ENCODE measurements at places on chromosomes 16 and 17. TPM values are rescaled to one million over a fixed set of nuclear protein-coding genes. Genes with fewer than 3 reads are reported as not detected.

- DNase-seq: no peak
Measured at GRCh38 chr16:83930730-83931500, 22.1 kb upstream of the OSGIN1 start.

- DNase-seq: peak; percentile 48
Measured at GRCh38 chr16:11619327-11619851, 32.7 kb upstream of the LITAF start.

- DNase-seq: no peak
Measured at GRCh38 chr16:1723450-1724147, 17.6 kb downstream of the MAPK8IP3 start.

Gene HEATR9
- total RNA-seq: not detected

Gene MPV17L
- 23.4 TPM for total RNA-seq

DNA sequence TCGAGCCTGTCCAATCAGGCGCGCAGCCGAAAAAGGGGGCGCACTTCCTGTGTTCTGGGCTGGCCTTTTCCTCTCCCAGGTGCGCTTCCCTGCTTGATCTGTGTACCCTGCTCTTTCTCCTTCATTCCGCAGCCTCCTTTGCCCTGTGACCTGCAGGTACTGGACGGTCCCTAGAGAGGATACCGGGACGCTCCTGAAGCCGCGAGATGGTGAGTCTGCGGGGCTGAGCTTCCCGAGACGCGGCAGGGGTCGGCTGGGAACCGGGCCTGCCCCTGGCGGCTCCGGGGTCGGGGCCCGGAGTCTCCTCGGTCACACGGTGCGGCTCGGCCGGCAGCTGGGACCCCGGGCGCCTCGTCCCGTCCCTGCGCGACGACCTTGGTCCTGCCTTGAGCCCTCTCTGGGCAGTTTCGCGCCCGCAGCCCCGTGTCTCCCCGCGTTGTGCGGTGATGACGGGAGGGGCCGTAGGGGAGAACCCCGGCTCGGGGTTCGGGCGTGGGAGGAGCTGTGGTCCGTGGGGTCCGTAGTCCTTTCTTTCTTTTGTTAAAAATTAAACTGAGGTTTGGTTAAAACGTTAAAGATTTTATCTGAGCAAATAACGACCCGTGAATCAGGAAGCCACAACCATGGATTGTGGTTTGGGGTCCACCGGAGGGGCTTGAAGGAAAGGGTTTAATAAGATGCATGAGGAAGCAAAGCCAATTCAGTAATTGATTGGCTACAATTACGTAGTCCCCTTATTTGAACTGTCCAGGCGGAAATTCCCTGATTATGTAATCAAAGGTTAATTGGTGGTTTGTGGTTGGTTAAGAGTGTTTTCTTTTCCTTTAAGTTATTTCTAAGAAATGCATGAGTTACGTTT, 172.8 kb upstream of the ZNF267 start:
- DNase-seq: peak; percentile 57

Gene KRT15
- not detected for total RNA-seq

Gene C16orf92
- not detected for total RNA-seq

- no peak for DNase-seq
Measured at GRCh38 chr16:1299868-1300203, 9.6 kb upstream of the UBE2I start.

Gene SCN4A
- 49.3 TPM for total RNA-seq

DNA sequence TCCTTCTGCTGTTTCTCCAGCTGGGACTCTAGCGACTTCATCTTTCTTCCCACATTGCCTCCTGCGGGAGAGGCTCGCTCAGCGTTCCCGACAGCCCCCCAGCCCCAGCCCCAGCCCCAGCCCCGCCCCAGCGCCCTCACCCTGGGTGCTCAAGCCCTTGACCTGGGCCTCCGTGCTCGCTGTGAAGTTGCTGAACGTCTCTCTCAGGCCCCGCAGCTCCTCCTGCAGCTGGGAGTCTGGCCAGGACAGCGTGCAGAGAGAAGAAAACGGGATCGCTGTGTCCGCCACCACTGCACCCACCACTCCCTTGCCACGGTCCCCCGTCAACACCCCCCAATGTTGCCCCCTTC, 2.4 kb downstream of the ASGR1 start:
- DNase-seq: no peak

Gene BRIP1
- 0.13 TPM for total RNA-seq

GRCh38 chr17:1847191-1847590, 17.4 kb downstream of the RPA1 start:
- DNase-seq: no peak

GRCh38 chr16:492211-492875, 35.2 kb upstream of the CAPN15 start:
- no peak for DNase-seq

DNA sequence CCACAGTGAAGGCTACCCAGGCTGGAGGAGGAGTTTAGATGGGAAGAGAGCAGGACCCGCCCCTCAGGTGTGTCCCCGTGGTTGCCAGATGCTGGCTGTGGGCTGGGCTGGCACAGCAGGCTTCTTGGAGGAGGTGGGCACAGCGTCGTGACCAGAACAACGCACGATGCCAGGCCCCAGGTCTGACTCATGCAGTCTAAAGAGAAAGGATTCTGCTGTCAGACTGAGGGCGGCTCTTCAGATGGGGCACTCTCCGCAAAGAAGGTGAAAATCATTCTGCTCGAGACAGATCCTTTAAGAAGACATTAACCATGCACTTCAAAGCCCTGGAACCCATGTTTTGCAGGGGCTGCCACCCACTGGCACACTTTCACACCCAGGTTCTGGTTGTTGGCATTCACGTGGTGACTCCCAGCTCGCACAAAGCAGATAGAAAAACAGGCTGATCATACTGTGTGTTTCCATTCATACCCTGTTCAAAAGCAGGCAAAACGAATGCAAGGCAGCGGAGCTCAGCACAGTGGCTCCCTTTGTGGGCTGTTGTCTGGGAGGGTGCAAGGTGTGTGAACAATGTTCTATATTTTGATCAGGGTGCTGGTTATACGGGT, 19.0 kb downstream of the CACNG4 start:
- DNase-seq: no peak

- DNase-seq: no peak
Measured at GRCh38 chr17:69567130-69567529, 152.6 kb downstream of the MAP2K6 start.

GRCh38 chr16:83005653-83006160, 378.9 kb downstream of the CDH13 start:
- DNase-seq: no peak

- DNase-seq: peak; percentile 77
Measured at GRCh38 chr17:76506408-76507345, 5.5 kb upstream of the RHBDF2 start.

Gene RNF227
- total RNA-seq: 0.62 TPM

DNA sequence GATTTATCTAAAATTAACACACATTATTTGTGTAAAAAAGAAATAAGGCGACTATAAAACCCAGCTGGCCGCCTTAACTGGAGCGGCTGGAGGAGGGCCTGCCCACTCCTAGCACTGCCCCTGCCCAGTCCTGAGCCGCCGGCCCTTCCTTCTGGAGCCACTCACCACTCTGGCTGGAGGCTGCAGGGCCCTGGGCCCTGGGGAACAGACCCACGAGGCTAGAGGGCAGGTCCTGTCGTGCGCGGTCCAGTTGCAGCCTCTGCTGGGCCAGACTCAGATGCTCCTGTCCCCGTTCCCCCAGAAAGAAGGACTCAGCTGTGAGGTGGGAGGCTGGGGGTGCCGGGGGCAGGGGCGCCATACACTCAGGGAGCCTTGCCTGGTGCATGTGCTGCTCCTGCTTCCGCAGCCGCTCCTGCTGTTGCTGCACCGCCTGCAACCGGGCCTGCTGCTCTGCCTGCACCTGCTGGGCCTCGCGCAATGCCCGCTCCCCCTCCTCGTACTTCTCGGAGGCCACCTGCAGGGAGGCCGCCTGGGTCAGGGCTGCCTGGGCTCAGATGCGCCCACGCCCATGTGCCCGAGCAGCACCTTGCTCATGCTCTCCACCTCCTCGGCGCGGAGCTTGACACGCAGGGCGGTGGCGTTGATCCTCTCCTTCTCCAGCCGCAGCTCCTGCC, 9.0 kb upstream of the MRPL38 start:
- DNase-seq: no peak

Gene DNAH3
- 0.25 TPM for total RNA-seq

Gene TOX3
- total RNA-seq: not detected

- DNase-seq: no peak
Measured at GRCh38 chr16:78331731-78332130, 232.3 kb downstream of the WWOX start.

Gene ITGB4
- 6.5 TPM for total RNA-seq

- DNase-seq: no peak
Measured at GRCh38 chr16:72094266-72094610, 591 bp downstream of the DHX38 start.

Gene CACNA1H
- total RNA-seq: 4.0 TPM

Gene MYH8
- 0.34 TPM for total RNA-seq

Gene RCVRN
- total RNA-seq: not detected

DNA sequence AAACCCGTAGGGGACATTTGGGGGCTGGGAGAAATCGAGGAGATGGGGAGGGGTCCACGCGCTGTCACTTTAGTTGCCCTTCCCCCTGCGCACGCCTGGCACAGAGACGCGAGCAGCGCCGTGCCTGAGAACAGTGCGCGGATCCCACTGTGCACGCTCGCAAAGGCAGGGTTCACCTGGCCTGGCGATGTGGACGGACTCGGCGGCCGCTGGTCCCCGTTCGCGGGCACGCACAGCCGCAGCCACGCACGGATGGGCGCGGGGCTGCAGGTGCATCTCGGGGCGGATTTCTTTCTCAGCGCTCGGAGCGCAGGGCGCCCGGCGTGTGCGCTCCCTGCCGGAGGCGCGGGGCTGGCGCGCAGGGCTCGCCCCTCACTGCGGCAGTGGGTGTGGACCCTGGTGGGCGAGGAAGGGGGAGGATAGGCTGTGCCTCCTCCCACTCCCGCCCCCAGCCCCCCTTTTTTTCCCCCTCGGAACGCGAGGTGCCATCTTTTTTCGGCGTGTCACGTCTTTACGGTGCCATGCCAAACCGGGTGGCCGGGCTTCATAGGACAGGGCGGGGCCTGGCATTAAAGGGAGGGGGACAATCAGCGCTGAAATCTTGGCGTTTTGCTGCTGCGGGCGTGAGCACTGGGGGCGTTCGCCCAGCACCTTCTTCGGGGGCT, 1.1 kb downstream of the MAPT start:
- DNase-seq: peak; percentile 82

DNA sequence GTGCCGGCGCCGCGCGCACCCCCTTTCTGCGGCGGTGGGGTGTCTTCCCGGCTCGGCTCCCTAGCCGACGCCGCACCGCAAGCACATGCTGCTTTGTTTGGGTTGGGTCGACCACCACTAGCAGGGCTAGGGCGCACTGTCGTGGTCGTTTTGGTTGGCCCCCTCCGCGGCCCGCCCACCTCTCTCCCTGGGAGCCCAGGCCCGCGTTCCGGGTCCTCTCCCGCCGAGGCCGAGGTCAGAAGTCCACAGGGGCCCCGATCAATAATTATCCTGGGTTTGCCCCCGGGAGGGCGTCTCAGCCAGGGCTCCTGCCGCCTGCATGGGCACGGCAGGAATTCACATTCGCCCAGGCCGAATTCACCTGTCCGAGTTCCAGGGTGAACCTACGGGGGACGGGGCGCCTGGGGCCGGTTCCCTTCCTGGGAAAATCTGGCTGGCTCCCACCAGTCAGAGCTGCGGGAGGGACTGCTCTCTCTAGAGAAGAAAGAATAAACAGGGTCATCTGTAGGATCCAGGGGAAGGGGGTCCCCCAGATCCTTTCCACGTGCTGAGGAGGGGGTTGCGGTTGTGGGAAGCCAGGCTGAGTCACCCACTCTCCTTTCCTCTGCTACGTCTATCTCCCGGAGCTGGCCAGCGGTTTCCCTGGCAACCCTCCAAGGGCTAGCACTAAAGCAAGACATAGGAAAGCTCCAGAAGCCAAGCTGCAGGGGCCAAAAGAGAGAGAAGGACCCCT, 584 bp upstream of the STAT5B start:
- DNase-seq: peak; percentile 74
